LHCN-M2 (cell line): ENCODE measurements at places on chromosomes 1 and 21. TPM values are rescaled to one million over a fixed set of nuclear protein-coding genes. Genes with fewer than 3 reads are reported as not detected.

Gene LCE2A
- not detected in 2 replicates for total RNA-seq

Gene SH2D5
- total RNA-seq, result 0.71 and 0.98 TPM in 2 replicates

DNA sequence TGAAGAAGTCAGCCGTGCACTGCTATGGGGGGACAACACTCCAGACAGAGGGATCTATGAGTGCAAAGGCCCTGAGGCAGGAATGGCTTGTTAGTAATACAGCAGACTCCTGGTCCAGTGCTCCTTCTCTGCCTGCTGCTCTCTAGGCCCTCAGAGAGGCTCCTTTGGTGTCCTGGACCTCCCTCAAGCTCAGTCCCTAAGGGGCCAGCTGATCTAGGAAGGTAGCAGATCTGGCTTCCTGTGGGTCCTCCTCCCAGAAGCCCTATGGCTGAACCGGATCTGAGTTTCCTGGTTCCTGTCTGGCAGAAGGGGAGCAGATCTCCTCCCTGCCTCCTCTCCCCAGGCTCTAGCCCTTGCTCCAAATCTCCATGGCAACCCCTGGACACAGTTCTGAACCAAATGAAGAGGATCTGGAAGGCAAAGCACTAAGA, at the start of gene LDLRAD2:
TSS of gene LDLRAD2 (plus strand) at position 391 of the 431 bp plus-strand sequence. CDS start 187 bp downstream, outside the sequence.
- no peak for DNase-seq

Gene UBQLN4
- total RNA-seq, result 34.1 and 37.7 TPM in 2 replicates

Gene PCP4
- total RNA-seq, result not detected in 2 replicates
